ENCODE measurements at places on chromosomes 11 and 22. TPM values are rescaled to one million over a fixed set of nuclear protein-coding genes. Genes with fewer than 3 reads are reported as not detected.

BACE1 gene
- 4.2 TPM for total RNA-seq

CCDC134 gene
- total RNA-seq: 6.1 TPM

ZNF214 gene
- 3.2 TPM for total RNA-seq

KCNK4 gene
- not detected for total RNA-seq

CCDC15 gene
- 1.8 TPM for total RNA-seq

ELMOD1 gene
- total RNA-seq: under 0.01 TPM

NLRX1 gene
- 13.7 TPM for total RNA-seq

FREY1 gene
- total RNA-seq: 1.3 TPM

GAL3ST3 gene
- not detected for total RNA-seq

Data from bronchial epithelial cell (primary cell).